ENCODE measurements at places on chromosomes 7 and 10. TPM values are rescaled to one million over a fixed set of nuclear protein-coding genes. Genes with fewer than 3 reads are reported as not detected.

- no peak for DNase-seq
These were observed 41.9 kb downstream of the RNLS start for GRCh38 chr10:88541116-88541626.

DNA sequence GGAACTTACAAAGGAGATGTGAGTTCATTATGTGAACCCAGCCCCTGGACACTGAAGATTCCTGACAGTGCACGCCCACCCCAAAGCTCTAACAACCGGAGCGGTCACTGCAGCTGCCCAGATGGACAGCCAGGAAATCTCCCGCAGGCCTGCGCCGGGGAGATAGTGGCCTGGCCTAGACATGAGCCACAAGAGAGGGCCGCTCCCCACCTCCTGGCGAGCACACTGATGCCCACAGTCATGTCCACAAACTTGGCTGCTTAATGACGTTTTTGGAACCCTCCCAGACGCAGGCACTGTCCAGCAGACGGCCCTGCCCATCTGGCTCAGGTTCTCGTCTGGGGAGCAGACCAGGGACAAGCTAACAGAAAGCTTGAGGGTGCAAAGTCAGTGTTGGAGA lies 34.2 kb downstream of the TCERG1L start:
- no peak for DNase-seq

DNA sequence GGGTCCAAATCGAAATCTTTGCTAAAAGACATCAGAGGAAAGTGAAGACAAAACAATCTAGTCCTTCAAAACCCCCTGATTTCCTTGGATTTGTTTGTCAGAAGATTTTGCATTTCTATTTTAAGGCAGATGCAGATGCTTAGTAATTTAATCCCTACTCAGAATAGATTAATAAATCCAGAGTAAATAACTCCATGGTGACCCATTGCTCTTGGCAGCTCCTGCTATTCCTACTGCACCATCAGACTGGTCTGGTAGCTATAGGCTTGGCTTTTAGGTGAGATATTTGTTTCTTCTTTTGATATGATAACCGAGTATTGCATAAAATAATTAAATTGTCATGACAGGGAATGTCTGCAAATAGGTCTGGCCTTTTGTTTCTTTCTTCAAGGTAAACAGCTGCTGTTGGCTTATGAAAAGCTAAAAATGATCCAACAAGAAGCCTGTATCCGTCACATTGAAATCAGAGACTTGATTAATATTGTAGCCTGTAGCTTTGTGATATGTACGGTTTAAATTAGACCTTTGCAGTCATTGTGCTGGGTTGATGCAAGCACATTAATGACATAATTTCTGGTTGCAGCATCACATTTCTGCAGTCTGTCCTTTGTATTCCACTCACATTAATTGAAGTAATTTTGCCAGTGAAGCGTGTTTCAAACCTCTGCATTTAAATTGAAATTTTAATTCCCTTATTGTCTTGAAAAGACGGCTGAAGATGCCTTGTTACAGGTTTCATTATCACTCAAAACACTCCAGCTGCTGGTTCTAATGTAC lies 40.7 kb downstream of the EXOC4 start:
- DNase-seq = no peak

DNA sequence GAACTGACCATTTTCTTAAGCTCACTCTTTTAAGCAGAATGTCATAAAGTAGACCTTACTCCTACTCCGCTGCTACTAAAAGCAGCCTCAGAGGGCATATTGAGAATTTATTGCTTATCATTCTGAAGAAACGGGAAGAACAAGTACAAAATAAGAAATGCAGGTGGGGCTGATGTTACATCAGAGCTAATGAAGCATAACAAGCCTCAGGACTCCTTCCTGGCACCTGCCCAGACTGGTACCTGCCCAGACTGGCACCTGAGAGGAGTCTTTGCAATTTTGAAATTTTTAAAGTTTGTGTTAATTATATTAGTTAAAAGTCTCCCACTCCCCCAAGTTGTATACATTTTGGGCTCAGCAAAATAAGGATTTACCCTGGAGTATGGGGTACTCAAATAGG lies 162.4 kb downstream of the SEMA3E start:
- DNase-seq = no peak

DNA sequence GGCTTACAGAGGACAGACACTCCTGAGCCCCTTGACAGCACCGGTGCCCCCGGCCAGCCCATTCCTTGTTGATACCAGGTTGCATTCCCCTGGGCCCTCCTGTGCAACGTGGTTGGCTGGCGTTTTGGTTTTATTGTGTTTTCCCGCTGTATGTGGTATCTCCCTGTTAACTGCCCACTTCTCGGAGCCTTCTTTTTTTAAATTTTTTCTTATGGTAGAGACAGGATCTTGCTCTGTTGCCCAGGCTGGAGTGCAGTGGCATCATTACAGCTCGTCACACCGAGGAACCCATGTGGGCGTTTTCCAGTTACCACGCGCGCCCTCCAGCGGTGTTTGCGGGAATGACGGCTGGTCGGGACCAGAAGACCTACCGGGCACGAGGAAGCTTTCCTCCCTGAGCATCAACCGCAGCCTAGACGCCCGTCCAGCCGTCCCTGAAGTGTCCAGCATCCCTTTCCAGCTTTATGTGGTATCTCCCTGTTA lies 16.9 kb upstream of the ZFAND2A start:
- peak; percentile 74 for DNase-seq

GRCh38 chr7:139061416-139061815 lies 25.6 kb upstream of the ZC3HAV1L start:
- DNase-seq = no peak

GRCh38 chr10:99994801-99995200 lies 14.9 kb downstream of the DNMBP start:
- DNase-seq = no peak

DNA sequence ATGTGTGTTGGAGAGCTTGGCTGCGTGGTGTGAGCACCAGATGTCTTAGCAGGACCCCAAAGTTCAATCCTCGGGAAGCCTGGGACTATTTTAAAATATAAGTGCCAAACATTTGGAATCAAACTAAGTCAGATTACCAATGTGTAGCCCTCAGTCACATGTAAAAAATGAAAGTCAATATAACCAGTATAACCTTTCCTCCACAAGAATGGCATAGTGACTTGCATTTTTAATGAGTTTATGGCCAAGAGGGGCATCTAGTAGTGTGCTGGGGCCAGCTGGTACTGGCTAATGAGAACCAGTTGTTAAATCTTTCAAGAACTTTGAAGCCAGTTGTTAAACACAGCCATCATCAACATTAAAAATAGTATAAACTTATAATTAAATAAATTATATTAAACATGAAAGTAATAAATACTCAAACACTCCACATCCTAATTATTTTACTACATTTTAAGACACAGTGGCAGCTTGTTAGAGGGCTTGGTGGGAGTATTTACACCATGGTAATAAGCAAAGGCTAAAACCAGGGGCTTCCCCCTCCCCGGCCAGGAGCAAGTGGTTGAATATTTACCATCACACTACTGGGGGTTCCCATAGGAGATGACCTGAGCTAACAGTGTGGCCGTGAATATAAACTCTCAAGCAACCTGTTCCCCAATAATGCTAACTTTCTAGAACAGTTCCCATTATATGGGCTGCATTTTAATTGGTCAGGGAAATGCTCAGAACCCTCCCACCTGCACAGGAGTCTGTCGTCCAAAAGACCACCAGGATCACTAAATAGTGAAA lies 7.9 kb upstream of the FAM170B start:
- no peak for DNase-seq

- DNase-seq = no peak
These were observed 153.7 kb downstream of the TNS3 start for GRCh38 chr7:47428052-47428767.

- DNase-seq = peak; percentile 68
These were observed at the start of gene UBTD1 for GRCh38 chr10:97498841-97499560. UBTD1 (plus strand) TSS chr10:97498924; CDS start chr10:97499204, 280 bp downstream.

GRCh38 chr10:95550073-95550672 lies 11.0 kb downstream of the SORBS1 start:
- DNase-seq = no peak

GRCh38 chr10:115092555-115093285 lies 445 bp upstream of the ATRNL1 start:
- peak; percentile 60 for DNase-seq

DNA sequence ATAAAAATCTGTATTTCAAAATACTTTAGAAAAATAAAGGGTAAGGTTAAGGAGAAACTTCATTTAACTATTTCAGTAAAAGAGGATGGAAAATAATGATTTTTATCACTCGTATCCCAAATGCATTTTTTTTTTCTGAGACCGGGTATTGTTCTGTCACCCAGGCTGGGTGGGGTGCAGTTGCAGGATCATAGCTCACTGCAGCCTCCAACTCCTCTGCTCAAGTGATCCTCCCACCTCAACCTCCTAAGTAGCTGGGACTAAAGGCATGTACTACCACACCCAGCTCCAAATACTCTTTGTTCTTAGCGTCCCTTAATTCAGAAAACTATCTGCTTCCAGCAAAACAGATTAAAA lies 11.8 kb downstream of the KMT2C start:
- DNase-seq = no peak

- DNase-seq = no peak
These were observed 333.0 kb upstream of the ZNF32 start for GRCh38 chr10:43981696-43982095.

DNA sequence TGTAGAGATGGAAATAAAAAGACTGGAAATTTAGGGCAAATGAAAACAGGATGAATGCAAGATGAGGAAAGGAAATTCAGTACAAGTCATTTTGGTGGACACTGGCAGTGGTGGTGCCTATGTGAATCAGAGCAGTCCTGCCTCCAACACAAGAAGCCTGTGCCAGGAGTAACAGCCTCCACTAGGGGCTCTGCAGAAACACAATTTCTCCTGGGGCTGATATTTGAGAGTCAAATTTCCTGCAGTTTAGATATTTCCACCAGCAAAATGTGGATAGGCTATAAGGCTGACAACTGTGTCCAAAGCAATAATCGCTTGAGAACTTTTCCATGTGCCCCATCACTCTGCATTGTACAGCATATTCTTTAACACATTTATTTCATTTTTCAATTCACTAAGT lies 4.7 kb upstream of the PLXDC2 start:
- DNase-seq = no peak

- DNase-seq = no peak
These were observed 145.7 kb downstream of the C10orf105 start for GRCh38 chr10:71573562-71574518.

GRCh38 chr7:108408296-108408991 lies 47.8 kb downstream of the NRCAM start:
- DNase-seq = no peak

DNA sequence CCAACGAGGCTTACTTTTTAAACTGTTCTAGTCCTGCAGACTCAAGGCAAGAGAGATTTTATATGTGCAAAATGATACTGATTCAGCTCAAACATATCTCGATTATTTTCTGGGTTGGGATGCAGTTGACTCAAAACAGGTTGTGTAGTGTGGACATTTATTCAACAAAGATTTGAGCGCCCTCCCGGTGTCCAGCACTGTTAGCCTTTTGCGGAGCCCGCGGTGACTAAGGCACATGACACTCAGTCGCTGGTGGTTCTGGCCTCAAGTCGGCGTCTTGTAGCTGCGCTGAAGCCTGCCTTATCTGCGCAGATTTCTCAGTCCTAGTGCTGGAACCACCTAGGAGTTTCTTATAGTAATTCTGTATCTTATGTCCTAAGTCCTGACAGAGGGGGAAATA lies 938 bp upstream of the CADPS2 start:
- peak; percentile 72 for DNase-seq

GRCh38 chr7:151115121-151115835 lies 29.0 kb downstream of the AGAP3 start:
- DNase-seq = peak; percentile 60

- DNase-seq = no peak
These were observed 63.0 kb upstream of the SP4 start for GRCh38 chr7:21364801-21365271.

DNA sequence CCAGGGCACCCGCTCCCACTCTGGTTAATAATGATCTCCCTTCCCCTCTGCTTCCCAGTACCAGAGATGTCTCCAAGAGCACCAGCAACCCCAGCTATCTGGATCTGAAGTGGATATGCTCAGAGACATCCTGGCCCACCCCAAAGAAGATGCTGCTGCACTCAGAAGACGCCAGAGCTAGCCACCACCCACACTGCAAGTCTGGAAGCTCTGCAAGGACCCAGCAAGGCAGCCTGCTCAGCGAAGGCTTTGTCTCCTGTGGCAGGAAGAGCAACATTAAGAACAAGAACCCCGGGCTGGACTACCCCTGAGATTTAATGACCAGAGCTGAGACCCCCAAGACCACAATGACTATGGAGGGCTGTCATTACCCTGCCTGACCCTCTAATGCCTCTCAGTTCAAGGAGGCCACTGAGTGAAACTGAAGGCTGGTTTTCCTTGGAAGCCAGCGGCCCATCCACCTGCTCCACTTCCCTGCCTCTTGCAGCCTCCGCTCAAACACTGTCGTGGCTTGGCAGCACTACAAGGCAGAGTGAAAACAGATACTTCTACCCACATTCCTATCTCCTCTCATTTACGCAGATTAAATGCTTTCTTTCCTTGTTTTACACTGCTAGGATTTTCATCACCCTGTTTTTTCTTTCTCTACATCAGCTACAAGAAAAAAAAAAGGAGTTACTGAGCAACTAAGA lies 202.2 kb downstream of the SNX10 start:
- DNase-seq = no peak

DNA sequence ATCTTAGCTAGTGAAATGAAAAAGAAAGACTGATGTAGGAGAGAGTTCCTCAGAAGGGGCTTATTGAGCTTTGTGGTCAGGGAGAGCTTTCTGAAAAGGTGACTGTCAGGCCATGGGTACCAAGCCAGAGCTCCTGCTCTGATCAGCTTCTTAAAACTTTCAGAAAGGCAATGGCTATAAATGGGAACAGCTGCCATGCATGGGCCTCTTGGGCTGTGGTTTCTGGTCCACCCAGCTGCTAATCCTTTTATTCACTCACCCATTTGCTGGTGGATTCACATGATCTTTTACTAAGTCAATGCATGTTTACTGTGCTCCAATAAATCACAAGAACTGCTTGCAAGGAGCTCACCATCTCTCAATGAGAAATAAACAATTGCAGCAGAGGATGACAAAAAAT lies 60.1 kb upstream of the ZPBP start:
- DNase-seq = no peak

GRCh38 chr10:16735671-16736070 lies 81.6 kb downstream of the RSU1 start:
- DNase-seq = no peak

DNA sequence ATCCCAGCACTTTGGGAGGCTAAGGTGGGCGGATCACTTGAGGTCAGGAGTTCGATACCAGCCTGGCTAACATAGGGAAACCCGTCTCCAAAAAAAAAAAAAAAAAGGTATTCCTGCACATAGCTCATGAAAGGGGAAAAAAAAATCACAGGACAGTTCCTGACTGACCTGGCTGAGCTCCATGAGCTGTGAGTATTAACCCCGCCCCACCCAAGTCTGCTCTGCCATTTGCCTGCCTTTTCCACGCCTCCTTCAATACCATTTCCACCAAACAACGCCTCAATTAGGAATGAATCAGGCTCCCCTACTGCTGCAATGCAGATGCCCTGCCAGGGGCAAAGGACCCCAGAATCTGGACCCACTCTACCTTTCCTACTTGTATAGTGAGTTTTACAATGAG lies 55.0 kb downstream of the PDIA4 start:
- DNase-seq = no peak

GRCh38 chr7:82455295-82455694 lies 11.7 kb upstream of the CACNA2D1 start:
- no peak for DNase-seq

FAM24B gene
- total RNA-seq = 0.47 TPM

ABCA13 gene
- 0.20 TPM for total RNA-seq

FIS1 gene
- 326 TPM for total RNA-seq

CDK14 gene
- 23.9 TPM for total RNA-seq

SORBS1 gene
- total RNA-seq = 703 TPM

MPLKIP gene
- total RNA-seq = 15.4 TPM

INHBA gene
- 1.5 TPM for total RNA-seq

SYT15 gene
- 3.6 TPM for total RNA-seq

ZNF22 gene
- total RNA-seq = 12.6 TPM

MLXIPL gene
- 9.6 TPM for total RNA-seq

MRC1 gene
- total RNA-seq = 26.7 TPM

All from left ventricle myocardium superior (tissue), 1 donor.